ENCODE measurements at places on chromosomes 7 and 10.

DNA sequence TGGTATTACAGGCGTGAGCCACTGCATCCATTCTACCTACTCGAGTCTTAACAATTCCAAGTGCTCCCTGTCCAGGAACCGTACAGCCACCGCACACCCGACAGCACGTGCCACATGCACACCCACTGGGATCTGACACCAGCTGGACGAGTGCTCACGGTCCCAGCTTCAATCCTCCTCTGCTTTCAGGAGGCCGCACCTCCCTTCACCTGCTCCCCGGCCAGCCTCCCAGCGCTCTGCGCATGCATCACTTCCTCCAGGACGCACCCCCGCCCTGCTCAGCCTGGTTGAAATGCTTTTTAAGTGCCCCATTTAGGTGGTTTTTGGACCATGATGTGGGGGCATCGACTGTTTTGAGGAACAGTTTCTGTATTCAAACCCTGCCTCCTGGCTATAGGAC lies 47.3 kb upstream of the TMEM213 start:
- no peak for DNase-seq

DNA sequence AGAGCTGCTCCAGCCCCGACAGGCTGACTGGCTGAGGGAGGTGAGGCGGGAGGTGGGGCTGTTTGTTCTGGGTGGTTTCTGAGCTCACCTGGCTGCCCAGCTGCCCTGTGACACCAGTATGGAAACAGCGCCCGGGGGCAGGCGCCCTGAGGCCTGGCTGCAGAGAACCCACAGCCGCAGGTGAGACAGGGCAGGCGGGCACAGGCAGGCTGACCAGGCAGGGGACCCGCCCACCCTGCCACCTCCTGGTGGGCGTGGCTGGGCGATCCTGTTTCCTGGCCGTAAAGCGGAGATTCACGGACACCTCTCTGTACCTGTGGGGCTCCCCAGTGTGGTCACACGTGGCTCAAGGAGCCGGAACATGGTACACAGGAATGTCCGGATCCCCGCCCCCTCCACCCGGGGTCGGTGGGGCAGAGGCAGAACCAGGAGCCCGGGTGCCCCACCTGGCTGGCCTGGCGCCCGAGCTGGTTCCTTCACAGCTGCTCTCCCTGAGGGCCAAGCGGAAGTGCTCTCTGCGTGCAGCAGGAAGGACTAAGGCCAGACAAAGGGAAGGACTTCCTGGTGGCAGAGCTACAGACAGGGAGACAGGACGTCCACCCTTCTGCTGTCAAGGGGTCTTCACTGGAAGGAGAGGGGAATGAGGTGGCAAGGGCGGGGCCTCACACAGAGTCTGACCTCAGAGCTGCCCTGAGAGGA lies 3.9 kb downstream of the MICALL2 start:
- no peak for DNase-seq

- DNase-seq: no peak
These were observed 10.1 kb upstream of the SLC29A3 start for GRCh38 chr10:71308985-71309384.

- DNase-seq: no peak
These were observed 107.3 kb downstream of the PDGFA start for GRCh38 chr7:412313-412710.

GRCh38 chr10:44335330-44336021 lies 49.4 kb downstream of the CXCL12 start:
- DNase-seq: no peak

DNA sequence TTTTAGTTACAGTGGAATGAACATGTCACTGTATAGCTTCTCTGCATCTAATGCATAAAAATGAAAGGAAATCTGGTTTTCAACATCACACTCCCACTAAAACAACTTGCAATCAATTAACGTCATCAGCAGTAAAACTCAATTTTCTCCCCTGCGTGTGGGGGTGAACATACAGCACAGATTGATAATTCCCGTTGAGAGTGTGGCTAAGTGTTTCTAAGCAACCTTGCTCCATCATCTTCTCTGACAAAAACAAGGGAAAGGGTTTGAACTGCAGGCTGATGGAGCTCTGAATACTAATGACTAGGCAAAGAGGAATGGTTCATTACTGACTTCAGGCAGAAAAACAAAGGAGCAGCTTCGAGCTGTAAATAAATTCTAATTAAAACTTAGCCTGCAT lies 238.3 kb downstream of the PARD3 start:
- DNase-seq: no peak

GRCh38 chr10:105017691-105018090 lies 376.6 kb downstream of the SORCS3 start:
- DNase-seq: no peak

DNA sequence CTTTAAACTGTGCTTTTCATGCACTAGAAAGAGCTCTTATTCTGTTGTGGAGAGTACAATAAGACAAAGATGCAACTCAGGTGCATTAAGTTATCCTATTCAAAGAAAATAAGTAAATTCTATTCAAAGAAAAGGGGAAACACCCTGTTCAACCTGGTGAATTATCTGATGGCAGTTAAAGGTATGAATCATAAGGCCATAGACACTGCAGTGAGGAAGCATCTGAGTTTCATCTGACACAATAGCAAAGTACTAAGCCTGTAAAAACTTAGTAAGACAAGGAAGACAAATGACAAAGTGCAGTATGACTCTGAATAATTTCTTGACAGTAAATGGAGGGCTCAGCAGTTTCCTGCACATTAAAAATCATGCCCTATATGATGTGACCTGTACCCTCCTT lies 91.0 kb upstream of the LRRTM3 start:
- no peak for DNase-seq

DNA sequence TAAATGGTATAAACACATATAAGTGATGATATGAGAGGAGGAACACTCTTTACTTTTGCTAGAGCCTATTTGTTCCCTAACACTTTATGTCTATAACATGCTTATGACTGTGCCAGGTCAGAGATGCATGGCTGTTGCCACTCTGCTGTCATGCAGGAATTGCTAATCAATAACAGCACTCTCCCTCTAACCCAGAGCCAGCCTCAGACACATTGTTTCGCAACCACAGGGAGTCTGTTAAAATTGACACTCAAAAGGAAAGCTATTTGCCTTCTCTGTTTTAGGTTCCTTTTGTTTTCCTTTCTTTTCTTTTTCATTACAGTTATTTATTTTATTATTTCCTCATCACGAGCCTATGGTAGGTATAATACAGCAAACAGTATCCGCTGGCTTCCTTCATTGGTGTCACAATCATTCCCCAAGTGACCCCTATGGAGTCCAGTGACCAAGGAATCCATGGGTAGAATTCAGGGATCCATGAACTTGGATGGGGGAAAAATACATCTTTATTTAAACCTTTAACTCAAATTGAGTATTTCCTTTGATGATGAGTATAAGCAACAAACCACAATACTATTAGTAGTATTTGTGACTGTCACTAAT lies 6.8 kb downstream of the PON2 start:
- no peak for DNase-seq

- DNase-seq: no peak
These were observed 749.4 kb downstream of the AUTS2 start for GRCh38 chr7:70347463-70348254.

DNA sequence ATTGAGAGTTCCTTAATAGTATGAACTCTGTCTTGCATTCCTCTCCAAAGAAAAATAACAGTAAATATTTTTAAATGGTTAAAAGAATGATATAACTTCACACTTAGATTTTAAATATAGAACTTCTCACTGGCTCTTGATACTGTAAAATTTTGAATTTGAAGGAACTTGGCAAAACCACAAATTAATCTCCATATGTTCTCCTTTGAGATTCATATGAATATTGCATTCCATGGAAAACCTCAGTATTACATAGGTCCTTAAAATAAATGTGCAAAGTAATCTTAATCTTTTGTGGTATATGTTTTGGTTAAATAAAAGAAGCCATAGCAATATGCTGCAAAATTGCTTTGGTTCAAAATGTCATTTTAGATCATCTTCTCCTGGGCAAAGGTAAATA lies 1137.6 kb upstream of the LRRTM3 start:
- no peak for DNase-seq

DNA sequence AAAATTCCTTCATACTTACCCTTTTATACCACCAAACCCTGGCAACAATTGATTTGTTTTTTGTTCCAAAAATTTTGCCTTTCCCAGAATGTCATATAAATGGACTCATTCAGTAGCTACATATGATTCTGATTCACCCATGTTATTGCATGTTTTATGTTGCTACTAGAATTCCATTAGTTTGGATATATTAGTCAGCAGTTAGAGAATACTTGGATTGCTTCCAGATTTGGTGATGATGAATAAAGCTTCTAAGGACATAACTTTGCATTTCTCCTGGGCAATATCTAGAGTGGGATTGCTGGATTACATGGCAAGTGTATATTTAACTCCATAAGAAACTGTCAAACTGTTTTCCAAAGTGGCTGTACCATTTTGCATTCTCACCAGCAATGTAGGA lies 806.9 kb downstream of the DNAJB9 start:
- no peak for DNase-seq

GRCh38 chr7:93717217-93717900 lies 142.8 kb upstream of the CALCR start:
- DNase-seq: no peak

DNA sequence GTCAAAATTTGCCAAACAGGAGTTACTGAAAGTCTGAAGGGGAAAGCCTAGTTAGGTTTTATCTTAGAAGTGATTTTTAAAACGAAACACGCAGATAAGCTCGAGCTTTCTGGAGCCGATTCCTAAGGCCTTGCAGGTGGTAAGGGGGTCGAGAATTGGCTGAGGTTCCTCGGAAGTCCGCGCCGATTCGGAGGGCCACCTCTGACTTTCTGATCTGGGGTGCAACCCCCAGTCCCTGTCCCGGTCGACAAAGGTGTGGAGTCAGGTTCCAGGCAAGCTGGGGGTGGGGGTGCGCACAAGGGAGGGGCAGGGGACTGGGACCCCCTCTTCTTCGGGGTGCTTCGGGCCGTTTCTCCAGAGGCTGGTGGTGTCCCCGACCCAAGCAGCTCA lies 701 bp upstream of the CUL1 start:
- DNase-seq: no peak

DNA sequence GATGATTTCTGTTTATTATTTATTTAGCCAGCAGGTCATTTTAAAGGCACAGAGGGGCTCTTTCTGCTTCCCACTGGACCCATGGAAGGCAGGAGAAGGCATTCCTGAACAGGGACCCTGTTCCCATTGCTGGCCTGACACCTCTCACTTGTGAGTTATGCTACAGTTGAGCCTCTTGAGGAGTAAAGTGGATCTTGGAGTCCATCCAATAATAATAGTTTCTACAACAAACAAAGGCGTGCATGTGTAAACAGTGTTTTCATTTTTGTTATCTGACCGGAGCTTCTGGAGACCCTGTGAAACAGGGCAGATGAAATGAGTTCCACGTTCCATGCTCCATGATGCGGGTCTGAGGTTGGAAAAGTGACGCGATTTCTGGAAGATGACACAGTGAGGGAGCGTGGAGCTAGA lies 127.3 kb upstream of the HABP2 start:
- DNase-seq: no peak

GRCh38 chr7:105130580-105130979 lies 116.6 kb downstream of the KMT2E start:
- DNase-seq: no peak

DNA sequence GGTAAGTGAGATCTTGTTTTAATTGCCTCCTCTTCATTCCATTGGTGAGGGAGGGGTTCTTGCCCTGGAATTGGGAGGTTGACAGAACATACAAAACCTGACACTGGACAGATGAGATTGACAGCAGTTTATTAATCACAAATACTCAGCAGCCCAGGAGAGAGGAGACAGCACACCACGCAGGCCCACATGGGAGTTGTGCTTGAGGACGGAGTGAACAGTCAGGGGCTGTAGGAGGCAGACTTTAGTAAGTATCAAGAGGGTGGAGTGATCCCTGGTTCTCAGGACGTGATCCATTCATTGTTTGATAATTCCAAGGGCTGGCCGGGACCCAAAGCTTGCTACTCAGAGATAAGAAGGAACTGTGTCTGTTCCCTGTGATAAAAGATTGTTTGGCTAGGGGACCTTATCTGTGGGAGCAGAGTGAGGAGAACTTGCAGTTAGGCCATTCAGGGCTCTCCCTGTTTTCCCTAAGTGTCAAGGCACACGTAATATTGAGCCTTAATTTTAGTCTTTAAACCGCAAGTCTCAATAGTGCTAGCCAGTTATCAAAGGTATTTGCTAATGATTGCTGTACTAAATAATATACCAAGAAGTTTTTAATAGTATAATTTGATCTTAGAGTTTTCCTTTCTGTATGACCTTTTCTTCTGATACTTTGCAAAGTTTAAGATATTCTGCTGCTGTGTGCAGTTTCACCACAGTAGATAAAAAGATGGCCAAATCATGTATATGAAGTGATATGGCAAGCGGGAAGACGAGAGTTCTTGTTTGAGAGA lies 14.5 kb downstream of the CAPZA2 start:
- DNase-seq: no peak

- DNase-seq: no peak
These were observed 123.0 kb downstream of the NOC3L start for GRCh38 chr10:94239696-94240095.

DNA sequence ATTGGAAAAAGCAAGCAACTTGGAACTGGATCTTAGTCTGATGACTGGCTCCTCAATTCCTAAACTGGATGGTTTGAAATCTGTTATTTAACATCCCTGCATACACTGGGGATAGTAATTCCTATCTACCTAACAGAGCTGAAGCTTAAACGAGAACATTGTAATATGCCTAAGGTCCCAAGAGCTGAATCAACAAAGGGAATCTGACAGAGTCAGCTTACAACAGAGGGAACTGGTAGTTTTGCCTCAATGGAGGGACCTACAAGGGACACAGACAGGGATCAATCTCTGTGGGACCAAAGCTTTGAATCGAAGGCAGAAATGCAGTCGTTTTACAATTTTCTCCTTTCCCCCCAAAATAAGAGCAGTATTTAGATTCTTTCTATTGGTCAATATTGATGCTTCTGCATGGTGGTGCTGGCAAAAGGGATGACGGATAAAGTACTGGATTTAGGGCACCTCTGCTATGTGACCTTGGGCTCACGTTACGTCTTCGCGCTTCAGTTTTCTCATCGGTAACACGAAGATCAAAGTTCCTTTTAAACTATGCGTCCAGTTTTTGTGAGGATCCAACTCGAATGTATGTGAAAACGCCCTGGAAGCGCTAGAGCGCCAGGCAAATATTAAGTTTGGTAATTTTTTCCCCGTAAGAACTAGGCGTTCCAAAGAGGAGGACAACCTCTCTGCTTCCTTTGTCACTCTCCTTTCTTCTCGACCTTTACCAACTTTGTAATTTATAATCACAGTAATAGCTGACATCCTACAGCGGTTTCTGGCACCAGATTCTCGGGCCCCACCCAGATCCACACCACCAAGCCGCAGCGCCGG lies 1.1 kb downstream of the ACTR1A start:
- no peak for DNase-seq

All from WERI-Rb-1 (cell line).